ENCODE measurements at places on chromosomes 1 and 21. TPM values are rescaled to one million over a fixed set of nuclear protein-coding genes. Genes with fewer than 3 reads are reported as not detected.

Gene ADAMTSL4
- total RNA-seq: 0.15 TPM

Gene SLC25A33
- total RNA-seq: 3.5 TPM

Gene OLFML3
- total RNA-seq: 0.94 TPM

Gene METTL25B
- total RNA-seq: 26.2 TPM

Gene RGS8
- total RNA-seq: not detected

Gene AMIGO1
- 5.8 TPM for total RNA-seq

Gene SGIP1
- not detected for total RNA-seq

Gene MYOM3
- total RNA-seq: not detected

Gene FMOD
- total RNA-seq: not detected

GRCh38 chr1:20199403-20199802 is 13.1 kb upstream of the PLA2G2C start:
- H3K27ac ChIP-seq: no peak overlapping the region
- DNase-seq: no peak
- no peaks in the 10 kb centered on the region for H3K36me3 ChIP-seq
- no peak overlapping the region for H3K4me3 ChIP-seq
- peaks cover 31% of the 10 kb centered on the region for H3K27me3 ChIP-seq

DNA sequence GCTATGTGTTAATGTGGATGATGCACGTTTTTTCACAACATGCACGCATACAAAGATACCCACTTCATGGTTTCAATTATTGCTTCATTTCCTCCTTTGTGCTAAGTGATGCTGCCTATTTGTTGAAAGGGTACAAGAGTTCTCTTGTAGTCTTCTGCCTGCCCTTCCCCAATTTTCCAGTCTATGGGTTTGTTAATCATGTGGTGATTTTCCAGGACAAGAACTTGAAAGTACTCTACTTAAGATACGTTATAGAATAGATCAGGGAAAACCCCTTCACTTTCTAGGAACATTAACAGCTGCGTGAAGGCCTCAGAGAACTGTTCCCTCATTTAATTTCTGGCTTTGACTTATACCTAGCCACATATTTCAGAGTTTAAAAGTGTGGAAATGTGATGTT is 52.1 kb upstream of the SLC44A3 start:
- H3K4me1 ChIP-seq: no peaks in the 10 kb centered on the region
- H3K27ac ChIP-seq: no peak overlapping the region
- peaks cover 9% of the 10 kb centered on the region for H3K27me3 ChIP-seq
- DNase-seq: no peak

DNA sequence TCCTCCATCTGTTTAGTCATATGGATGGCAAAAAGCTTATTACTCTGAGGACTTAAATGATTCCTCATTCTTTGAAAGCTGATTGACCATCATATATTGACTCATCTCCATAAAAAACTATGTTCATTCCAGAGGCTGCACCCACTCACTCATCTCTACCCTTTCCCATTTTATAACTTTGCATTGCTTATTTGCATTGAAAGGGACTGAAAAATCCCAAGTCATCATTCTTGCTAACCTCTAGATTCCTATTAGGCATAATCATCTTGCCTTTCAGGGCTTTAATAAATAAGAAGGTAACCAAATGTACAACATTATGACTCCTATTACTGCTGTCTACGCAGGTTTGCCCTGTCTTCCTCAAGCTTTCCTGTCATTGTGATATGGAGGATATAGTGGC is 1180.3 kb upstream of the B3GALT2 start:
- H3K4me3 ChIP-seq: no peak overlapping the region
- peaks cover 3% of the 10 kb centered on the region for H3K27me3 ChIP-seq
- DNase-seq: no peak
- H3K27ac ChIP-seq: no peak overlapping the region
- no peaks in the 10 kb centered on the region for H3K36me3 ChIP-seq

DNA sequence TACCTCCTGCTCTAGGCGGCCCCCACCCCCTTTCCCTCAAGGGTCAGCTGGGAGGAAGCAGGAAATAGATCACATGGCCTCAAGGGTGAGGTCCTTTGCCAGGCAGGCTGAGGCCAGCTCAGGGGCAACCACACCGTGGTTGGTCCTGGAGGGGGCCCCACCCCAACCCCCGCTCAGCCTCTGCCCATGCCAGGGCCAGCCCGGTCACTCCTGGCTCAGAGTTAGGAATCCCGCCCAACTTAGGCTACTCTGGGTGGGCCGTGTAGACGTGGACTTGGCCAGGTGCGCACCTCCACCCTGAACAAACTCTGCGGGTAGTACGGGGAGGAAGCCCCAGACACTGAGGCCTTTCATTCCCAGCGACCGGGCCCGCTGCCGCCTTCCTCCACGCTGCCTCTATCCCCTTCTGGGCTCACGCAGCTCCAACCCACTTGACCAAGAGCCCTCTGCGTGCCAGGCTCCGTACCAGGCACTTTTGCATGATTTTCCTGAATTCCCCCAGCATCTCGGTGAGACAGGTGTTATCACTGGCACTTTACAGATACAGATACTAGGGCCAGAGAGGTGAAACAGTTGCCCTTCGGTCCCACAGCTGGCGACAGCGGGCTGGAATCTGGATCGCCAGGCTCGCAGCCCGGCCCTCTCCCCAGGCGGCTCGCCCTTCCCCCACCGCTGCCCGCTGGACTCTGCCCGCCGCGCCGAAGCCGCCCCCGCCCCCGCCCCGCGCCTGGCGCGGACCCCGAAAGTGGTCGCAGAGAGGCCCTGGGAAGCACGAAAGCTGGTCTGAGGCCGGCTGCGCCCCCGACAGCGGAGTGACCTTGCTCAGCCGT is 769 bp downstream of the GALE start:
- H3K27me3 ChIP-seq: no peaks in the 10 kb centered on the region
- peak overlapping the region; percentile 91 for H3K27ac ChIP-seq
- peak; percentile 35 for DNase-seq
- H3K4me3 ChIP-seq: peak overlapping the region; percentile 95
- peaks cover 20% of the 10 kb centered on the region for H3K4me1 ChIP-seq
- H3K36me3 ChIP-seq: peaks cover 12% of the 10 kb centered on the region

GRCh38 chr1:30586671-30587070 is 136.7 kb downstream of the MATN1 start:
- H3K27me3 ChIP-seq: peaks cover 25% of the 10 kb centered on the region
- no peak overlapping the region for H3K27ac ChIP-seq
- H3K4me1 ChIP-seq: no peaks in the 10 kb centered on the region
- no peaks in the 10 kb centered on the region for H3K36me3 ChIP-seq

GRCh38 chr1:10177876-10178275 is 32.5 kb upstream of the KIF1B start:
- H3K27ac ChIP-seq: no peak overlapping the region
- DNase-seq: no peak
- H3K36me3 ChIP-seq: peaks cover 40% of the 10 kb centered on the region
- peaks cover 13% of the 10 kb centered on the region for H3K4me1 ChIP-seq
- H3K27me3 ChIP-seq: no peaks in the 10 kb centered on the region
- H3K4me3 ChIP-seq: no peak overlapping the region

GRCh38 chr1:235552146-235552716 is 48.0 kb upstream of the B3GALNT2 start:
- no peaks in the 10 kb centered on the region for H3K4me1 ChIP-seq
- DNase-seq: no peak
- peaks cover 3% of the 10 kb centered on the region for H3K27me3 ChIP-seq
- H3K4me3 ChIP-seq: no peak overlapping the region
- H3K27ac ChIP-seq: no peak overlapping the region
- no peaks in the 10 kb centered on the region for H3K36me3 ChIP-seq

DNA sequence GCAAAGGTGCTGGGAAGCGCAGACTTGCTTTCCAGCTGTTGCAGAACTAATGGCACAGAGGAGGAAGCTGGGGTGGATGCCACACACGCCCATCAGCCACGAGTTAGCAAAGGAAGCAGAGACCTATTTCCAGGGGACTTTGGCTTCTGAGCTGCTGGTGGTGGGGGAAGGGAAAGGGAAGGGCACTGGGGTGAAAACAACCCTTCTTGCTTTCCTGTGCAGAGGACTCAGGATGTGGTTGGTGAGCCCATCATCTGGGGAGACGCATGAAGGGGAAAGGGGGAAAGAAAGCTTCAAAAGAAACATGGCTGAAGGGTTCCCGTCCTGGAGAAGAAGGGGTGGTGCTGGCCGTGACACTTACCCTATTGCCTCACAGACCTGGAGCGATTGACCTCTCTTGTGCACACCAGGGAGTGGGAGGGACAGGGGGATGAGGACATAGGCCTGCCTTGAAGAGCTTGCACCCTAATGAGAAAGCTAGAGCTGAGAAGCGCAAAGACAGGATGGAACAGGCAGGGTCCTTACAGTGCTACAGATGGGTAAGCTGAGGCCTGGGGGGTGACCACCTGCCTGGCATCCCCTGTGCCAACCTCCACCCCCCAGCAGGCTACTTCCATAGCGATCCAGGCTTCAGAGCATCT is 140.8 kb upstream of the RAB4A start:
- H3K4me3 ChIP-seq: no peak overlapping the region
- H3K27me3 ChIP-seq: peaks cover 6% of the 10 kb centered on the region
- H3K27ac ChIP-seq: peak overlapping the region; percentile 69

DNA sequence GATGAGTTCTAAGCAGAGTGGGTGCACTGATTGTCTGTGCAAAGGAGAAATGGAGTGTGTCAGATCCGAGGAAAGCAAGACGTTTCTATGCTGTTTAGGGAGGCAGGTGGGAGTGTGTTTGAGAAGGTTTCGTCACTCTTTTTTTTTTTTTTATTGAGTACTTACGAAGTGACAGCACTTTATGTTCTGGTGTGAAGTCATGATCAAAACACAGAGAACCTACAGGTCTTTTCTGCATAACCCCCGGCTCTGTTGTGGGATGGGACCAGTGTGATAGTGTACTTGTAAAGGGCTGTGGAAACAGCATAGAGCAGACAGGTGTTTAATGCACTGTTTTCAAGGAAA is 26.7 kb downstream of the MIA3 start:
- peaks cover 24% of the 10 kb centered on the region for H3K36me3 ChIP-seq
- H3K4me3 ChIP-seq: peak overlapping the region; percentile 100
- no peak for DNase-seq
- no peaks in the 10 kb centered on the region for H3K27me3 ChIP-seq
- peak overlapping the region; percentile 100 for H3K27ac ChIP-seq
- peaks cover 39% of the 10 kb centered on the region for H3K4me1 ChIP-seq

GRCh38 chr1:87497380-87498203 is 168.9 kb downstream of the LMO4 start:
- no peak overlapping the region for H3K4me3 ChIP-seq
- H3K4me1 ChIP-seq: no peaks in the 10 kb centered on the region
- DNase-seq: no peak
- no peaks in the 10 kb centered on the region for H3K27me3 ChIP-seq

GRCh38 chr1:178456472-178456871 is 40.3 kb downstream of the CLEC20A start:
- DNase-seq: no peak
- H3K27ac ChIP-seq: no peak overlapping the region
- no peak overlapping the region for H3K4me3 ChIP-seq
- H3K27me3 ChIP-seq: no peaks in the 10 kb centered on the region
- no peaks in the 10 kb centered on the region for H3K36me3 ChIP-seq
- H3K4me1 ChIP-seq: no peaks in the 10 kb centered on the region

DNA sequence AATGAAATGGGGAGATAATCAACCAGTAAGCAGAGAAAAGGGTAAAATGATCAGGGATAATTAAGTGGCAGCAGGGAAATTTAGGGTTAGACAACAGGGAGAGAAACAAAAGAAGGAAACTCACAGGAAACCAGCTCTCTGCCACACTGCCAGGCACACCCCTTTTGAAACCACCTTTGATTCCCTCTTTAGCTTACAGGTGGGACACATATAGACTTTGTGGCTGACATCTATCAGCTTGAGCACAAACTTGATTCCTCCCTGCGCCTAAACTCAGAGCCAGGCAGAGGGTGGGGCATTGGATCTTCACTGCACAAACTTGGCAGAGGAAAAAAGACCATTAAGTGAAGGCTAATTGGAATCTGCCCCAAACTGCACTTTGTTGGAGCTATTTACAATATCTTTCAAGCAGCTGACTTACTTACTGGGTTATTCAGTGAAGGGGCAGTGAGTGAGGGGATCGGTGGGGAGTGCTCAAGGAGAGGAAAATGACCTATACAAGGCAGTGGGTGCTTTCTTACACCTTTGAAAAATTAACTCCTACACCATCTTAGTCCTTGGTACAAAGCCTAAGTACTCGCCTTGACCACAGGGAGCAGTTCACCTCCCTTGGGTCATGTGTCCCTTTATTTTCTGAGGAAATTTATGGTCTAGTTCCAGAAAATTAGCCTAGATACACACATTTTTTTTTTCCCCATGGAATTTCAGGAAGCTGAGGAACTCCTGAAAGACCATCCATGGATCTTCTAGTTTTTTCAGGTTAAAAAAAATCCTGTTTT is 60.2 kb downstream of the PBX1 start:
- H3K4me1 ChIP-seq: no peaks in the 10 kb centered on the region
- no peak overlapping the region for H3K4me3 ChIP-seq
- no peak for DNase-seq
- H3K27me3 ChIP-seq: no peaks in the 10 kb centered on the region

DNA sequence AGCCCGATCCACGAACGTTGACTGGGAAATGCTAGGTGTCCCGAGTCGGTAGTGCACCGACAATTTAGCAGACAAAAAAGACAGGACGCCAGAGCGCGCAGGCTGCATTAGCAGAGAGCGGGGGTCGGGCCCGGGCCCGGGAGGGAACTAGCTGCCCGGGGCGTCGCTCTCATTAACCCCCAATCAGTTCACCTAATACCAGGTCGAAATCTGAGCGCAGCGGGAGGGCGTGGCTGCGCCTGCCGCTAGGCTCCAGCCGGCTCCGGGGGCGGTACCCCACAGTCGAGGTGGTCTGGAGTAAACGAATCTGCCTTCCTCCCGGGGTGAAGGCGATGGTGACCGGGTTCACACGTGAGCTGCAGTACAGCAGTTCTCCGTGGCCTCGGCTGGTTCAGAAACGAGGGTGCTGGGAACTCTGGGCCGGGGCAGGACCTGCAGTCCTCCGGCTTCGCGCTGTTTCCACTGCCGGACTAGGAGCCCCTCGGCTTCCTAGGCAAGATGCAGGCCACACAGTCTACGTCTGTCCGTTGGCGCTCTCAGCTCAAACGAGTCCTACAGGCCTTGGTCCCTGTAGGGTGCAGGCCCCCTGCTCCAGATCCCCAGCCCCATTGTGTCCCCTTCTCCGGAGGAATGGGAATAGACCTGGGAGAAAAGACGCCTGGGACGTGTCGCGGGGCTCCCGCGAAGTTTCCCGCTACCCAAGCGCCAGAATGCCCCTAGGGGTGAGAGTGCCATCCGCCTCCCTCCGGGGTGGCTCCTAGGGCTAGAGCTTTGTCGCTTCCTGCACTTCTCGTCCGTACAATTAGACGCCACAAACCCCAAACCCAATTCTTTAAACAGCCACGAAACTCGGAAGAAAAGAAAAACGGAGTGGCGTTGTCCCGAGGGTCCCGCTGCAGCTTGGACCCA is 2.0 kb downstream of the GFI1 start:
- peak overlapping the region; percentile 82 for H3K4me3 ChIP-seq
- DNase-seq: peak; percentile 65
- H3K27me3 ChIP-seq: no peaks in the 10 kb centered on the region
- peaks cover 30% of the 10 kb centered on the region for H3K36me3 ChIP-seq
- H3K4me1 ChIP-seq: peaks cover 49% of the 10 kb centered on the region
- peak overlapping the region; percentile 90 for H3K27ac ChIP-seq

DNA sequence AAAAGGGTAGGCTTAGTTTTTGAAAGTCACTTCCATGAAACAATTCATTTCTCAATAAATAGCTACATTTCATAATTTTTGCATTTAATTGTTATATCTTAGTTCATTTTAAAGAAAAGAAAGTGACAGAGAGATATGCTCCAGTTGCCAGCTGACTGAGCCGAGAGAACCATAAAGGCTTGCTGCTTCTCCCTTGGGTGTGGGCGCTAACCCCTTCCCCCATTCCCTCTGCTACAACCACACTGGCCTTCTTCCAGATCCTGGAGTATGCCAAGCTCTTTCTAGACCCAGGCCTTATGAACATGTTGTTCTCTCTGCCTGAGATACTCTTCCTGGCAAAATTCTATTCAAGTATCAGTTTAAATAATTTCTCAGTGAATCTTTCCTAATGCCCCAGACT is 12.3 kb downstream of the SORT1 start:
- DNase-seq: no peak
- no peak overlapping the region for H3K4me3 ChIP-seq
- H3K27me3 ChIP-seq: peaks cover 13% of the 10 kb centered on the region
- H3K27ac ChIP-seq: no peak overlapping the region
- H3K4me1 ChIP-seq: peaks cover 7% of the 10 kb centered on the region
